ENCODE measurements at places on chromosomes 13 and 19.

DNA sequence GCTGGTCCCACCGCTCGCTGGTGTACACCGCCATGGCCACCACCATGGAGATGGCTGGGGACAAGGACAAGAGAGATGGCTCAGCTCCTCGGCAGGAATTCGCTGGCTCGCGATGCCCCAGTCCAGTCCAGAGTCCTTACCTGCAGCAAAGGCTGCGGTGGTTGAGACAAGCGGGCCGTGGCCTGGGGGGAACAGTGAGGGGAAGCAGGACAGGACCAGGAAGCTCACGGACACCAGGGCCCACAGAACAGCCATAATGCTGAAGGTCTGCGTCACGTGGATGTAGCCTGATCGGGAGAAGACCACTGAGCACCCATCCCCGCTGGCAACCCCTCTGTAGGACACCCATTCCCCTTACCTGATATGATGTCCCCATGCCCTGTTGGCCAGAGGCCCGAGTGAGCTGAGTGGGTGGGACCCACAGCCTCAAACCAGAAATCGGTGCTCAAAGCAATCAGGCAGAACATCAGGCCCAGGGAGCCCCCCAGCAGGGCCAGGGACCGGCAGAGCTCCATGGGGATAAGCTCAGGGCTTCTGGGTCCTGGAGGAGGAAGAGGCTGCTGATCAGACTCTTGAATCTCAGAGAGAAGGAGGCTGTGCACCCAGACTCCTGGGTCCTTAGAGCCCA is 319 bp downstream of the NKG7 start:
- DNase-seq, result no peak

- DNase-seq, result peak; percentile 83
Measured at GRCh38 chr19:33302974-33303790, 848 bp upstream of the CEBPA start.

- peak; percentile 35 for DNase-seq
Measured at GRCh38 chr19:13974073-13974472, 21.8 kb downstream of the DCAF15 start.

DNA sequence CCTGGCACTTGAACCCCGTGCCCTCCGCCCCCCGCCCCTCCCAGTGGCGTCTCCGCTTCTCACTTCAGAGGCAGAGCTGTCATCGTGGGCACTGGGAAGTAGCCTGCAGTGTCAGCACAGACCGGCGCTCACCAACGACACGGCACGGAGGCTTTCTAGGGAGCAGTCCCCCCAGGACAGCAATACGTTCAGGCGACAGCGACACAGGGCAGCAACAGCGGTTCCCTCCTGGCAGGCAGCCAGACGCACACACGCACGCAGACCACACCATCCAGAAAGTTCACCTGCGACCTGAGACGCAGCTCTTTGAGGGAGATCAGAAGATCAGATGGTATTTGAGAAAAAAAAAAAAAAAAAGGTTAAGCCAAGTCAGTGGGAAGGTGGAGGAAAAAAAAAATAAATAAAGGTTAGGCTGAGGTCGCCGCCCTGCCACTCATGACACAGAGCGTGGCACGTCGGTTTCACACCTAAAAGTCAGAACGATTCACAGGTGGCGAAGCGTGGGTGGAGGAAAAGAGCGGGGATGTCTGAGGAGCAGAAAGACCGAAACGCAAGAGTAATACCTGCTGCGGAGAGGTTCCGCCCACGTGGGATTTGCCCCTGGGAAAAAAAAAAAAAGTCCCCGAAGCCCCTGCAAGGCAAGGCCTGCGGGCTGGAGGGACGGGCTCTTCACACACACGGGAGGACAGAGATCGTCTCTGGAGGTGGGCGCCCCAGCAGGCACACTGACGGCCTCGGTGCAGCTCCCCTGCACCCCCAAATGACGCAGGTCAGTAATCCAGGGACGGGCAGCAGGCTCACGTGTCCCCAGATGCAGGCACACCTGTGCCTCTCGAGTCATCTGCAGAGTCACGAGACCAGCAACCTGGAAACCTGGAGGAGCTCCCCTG is 94.5 kb downstream of the GNG7 start:
- DNase-seq, result no peak

DNA sequence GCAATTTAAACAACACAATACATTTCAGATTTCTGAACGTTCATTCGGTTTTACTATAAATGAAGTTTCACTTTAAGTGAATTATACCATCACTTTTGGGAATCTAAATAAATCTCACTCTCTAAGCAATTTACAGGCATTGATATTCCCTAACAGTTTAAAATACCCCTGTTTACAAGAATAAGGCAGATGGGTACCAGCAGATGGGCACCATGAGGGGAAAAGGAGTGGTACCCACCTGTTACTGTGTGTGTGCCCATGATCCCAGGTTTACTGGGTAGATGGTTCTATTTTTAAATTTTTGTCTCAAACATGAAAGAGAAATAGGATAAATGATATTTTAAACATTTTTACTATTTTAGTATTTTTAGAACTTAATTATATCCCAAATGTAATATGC is 212.9 kb downstream of the PCDH9 start:
- DNase-seq, result no peak

DNA sequence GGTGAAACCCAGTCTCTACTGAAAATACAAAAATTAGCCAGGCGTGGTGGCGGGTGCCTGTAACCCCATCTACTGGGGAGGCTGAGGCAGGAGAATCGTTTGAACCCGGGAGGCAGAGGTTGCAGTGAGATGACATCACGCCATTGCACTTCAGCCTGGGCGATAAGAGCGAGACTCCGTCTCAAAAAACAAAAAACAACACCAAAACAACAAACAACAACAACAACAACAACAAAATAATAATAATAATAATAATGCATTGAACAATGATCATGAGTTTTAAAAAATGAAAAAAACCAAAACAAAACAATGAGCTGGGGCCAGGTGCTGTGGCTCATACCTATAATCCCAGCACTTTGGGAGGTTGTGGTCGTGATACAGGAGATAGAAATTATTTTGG is 23.1 kb upstream of the HOMER3 start:
- DNase-seq, result no peak

DNA sequence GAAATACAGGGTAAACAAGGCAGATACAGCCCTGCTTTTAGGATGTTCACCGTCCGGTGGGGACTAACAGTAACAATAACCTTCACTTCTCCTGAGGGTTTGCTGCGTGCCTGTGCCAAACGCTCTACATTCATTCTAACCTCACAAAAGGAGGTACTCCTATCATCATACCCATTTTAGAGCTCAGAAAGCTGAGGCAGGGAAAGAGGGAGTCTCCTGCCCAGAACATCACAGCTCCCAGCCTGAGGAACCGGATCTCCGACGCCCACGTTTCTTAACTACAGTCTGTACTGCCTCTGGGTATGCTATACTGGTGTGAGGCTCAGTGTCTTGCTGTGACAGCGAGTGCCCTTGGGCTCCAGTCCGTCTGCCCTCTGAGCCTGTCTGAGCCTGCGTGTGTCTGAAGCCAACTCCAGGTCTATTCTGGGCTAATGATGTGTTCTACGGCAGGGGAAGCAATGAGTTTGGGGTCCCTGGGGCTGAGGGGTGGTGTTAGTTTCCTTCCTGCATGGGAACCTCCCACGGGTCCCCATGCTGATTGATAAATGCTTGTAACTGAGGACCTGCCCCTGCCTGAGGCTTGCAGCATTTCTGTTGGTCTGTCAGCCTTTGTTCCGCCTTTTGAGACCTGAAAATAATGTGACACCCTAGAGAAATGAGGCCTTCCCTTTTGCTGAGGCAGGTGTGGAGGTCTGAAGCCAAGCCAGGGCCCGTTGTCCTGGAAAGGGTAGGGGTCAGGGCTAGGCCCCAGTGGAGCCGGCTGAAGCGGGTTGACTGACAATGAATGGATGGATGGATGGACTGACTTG is 4.9 kb downstream of the LIPE start:
- peak; percentile 58 for DNase-seq

- DNase-seq, result peak; percentile 71
Measured at GRCh38 chr19:55206664-55207500, 2.4 kb downstream of the PTPRH start.

GRCh38 chr13:111914241-111915103 is 152.5 kb upstream of the SOX1 start:
- DNase-seq, result no peak

DNA sequence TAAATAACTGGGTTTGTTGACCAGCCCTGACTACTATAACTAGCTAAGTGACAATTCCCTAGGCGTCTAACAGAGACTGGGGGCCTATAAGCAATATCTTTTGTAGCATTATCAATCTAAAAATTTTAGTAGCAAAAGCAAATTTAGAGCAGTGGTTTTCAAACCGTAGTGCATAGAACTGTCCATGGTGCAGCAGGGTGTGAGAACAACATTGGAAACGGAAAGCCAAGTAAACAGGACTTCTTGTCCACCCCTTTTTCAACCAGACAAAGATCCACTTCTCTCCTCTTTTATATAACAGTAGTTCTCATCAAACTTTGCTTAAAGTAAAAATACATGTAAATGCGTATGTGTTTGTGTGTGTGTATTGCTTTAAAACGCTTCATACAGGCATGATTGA is 1099.1 kb upstream of the ATXN8OS start:
- no peak for DNase-seq

- no peak for DNase-seq
Measured at GRCh38 chr13:38430796-38431195, 81.1 kb downstream of the UFM1 start.

DNA sequence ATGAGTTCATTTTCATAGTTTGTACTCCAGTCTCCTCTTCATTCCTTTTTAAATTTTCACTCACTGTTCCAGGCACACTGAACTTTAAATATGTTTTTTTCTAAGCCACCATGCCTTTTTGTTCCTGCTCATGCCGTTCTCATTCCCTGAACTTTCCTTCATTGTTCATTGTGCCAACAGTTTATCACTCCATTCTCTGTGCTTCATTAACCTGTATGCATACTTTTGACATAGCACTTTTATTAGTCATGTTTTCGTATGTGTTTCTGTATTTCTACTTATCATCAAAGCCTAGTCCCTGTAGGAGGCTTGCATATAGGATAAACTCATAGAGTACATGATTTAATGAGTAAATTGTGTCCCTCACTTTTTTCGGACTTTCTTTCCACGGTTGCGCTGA is 65.3 kb downstream of the PCDH20 start:
- DNase-seq, result no peak

GRCh38 chr19:18608805-18609716 is 2.5 kb upstream of the CRLF1 start:
- no peak for DNase-seq

GRCh38 chr19:49133621-49134454 is 14.5 kb downstream of the PPFIA3 start:
- DNase-seq, result peak; percentile 63

DNA sequence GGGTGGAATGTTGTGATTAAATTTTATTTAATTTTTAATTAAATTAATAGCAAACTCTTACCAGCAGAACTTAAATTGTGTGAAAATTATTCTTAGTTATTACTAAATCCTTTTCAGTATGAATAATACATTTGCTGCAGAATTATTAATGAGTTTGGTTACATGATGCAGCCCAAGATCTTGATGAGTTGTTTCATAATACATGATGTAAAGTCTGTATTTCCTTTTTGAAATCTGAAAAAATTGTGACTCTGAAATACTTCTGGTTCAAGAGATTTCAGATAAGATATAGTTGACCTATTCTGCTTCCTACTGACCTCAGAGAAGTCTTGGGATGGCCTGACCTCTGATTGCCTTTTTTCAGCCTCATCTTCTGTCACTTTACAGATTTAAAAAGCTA is 11.1 kb downstream of the SAE1 start:
- DNase-seq, result no peak

- peak; percentile 56 for DNase-seq
Measured at GRCh38 chr19:41616792-41617621, 9.9 kb downstream of the CEACAM4 start.

GRCh38 chr13:32728327-32728726 is 142.1 kb downstream of the PDS5B start:
- no peak for DNase-seq

DNA sequence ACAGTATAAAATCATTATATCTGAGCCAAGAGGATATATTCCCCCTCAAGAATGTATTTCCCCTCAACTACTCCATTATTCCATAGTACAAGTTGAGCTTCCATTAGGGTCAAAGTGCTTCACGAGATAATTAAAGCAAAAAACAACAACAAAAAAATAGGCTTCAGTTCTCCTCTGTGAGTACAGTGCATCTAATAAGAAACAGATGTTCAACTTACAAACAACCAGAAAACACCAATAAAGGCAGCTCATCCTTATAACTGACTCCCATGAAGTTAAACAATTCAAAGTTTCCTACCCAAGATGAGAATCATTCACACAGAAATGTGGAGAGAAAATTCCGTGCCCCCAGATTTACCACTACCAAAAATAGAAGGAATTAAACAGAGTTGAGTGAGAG is 854.4 kb downstream of the PCDH9 start:
- DNase-seq, result no peak

- no peak for DNase-seq
Measured at GRCh38 chr13:66508153-66508909, 721.8 kb downstream of the PCDH9 start.

- no peak for DNase-seq
Measured at GRCh38 chr19:45451131-45451849, 16.5 kb upstream of the FOSB start.

DNA sequence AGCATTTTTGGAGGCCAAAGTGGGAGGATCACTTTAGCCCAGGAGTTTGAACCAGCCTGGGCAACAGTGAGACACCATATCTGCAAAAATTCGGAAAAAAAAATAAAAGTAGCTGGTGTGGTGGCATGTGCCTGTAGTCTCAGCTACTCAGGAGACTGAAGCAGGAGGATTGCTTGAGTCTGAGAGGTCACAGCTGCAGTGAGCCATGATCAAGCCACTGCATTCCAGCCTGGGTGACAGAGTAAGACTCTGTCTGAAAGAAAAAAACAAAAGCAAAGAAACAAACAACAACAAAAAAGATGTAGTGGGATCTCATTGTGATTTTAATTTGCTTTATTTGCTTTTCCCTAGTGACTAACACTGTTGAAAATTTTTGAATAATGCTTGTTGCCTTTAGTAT is 394.7 kb upstream of the KLHL1 start:
- DNase-seq, result no peak

- no peak for DNase-seq
Measured at GRCh38 chr13:102487330-102487729, 85.5 kb upstream of the FGF14 start.

DNA sequence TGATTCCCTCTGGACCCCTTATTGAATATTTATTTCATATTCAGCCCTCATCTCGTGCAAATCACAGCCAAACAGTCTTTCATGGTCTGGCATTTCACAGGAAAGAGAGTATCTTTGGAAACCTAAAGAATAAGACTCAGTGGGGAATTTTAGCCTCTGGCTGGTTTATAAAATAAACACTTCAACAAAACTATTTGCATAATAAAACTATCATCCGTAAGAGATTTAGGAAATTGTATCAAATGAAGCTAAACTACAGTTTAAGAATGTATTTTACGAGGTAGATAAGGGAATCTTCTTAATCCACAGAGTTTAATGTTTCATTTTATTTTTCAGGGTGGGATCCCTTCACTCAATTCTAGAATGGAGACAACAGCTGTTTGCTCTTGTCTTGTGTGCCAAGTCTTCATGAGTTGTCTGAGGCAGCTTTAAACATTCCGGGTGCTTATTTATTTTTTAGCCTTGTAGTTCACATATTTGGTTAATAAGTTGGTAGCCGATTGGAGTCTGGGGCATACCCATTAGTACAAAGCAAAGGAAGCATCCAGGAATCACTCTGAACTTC is 634.4 kb upstream of the KLF12 start:
- no peak for DNase-seq

GRCh38 chr19:54560881-54561385 is 12.7 kb upstream of the LILRA2 start:
- no peak for DNase-seq

GRCh38 chr19:51595190-51596175 is 24.4 kb downstream of the ZNF175 start:
- no peak for DNase-seq

GRCh38 chr13:98658131-98658530 is 81.2 kb upstream of the STK24 start:
- DNase-seq, result no peak
